ENCODE measurements at places on chromosomes 7 and 10.

GRCh38 chr10:32957341-32958084 lies 517 bp downstream of the ITGB1 start:
- DNase-seq: no peak

DNA sequence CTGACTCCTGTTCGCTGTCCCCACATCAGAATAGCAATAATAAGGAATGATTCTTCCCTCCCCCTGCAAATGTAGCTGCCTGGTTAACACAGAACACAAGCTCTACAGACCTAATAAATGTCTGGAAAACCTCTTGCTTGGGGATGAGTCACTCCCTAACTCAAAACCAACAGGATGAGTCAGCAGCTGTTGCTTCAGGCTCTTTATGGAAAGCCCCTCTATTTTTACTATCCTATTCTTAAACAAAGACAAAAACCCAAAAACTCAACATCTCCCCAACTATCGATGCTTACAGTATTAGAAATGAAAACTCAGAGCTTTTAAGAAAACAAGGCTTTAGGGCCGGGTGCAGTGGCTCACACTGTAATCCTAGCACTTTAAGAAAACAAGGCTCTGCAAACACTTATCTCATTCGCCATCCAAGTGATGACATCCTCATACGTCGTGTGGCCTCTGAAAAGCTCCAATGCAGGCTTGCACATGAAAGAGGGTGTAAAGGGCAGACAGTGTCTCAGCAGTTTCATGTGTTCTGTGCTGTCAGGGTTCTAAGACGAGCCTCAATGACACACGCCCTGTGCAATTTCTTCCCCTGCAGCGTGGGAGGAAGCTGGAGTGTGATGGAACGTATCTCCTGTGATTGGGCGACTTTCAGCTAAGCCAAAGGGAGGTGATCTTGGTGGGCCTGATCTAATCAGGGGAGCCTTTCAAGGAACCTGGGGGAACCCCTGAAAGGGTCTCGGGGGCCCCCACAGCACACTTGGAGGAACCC lies 70.1 kb downstream of the AMZ1 start:
- peak; percentile 80 for DNase-seq

DNA sequence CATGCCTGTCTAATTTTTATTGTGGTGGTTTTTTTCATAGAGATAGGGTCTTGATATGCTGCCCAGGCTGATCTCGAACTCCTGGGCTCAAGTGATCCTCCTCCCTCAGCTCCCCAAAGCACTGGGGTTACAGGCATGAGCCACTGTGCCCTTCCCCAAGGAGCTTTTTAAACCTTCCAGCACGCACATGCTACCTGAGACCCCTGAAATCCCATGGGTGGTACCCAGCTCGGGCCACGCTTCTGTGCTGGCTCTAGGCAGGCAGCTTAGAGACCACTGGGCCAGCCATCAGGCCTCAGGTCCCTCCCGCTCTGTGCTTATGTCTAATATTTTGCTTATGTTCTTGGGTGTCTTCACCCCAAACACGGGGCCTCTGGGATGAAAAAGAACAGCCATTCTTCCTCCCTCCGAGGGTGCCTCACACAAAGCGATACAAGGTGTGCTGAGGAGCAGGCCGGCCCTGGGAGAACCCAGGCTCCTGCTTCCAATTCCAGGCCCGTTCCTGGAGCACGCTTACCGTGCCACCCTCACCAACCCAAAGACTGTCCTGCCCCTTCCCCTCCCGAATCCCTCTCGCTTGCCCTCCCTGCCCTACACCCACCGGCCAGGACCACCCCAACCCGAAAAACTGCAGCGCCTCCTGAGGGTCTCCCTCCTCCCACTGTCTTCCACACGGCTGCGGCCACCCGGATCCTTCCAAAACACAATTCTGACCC lies 10.9 kb downstream of the SPOCK2 start:
- DNase-seq: no peak

- no peak for DNase-seq
Observed at GRCh38 chr10:100882671-100883311, 30.0 kb upstream of the SLF2 start.

DNA sequence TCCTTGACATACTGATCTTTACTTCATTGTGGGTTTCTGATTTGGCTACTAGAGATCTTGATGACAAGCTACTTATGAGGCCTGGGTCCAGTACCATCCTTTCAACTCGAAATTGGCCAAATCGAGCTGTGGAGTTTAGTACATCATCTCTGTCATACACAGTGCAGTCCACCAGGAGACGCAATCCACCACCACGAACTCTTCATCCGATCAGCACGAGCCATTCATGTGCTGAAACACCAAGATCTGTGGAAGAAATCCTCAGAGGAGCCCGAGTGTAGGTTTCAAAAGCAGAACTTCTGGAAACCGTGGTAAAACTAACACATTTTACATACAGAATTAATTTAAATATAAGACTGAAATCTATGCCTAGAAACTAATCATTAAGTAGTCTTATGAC lies 14.2 kb downstream of the DNAJC9 start:
- DNase-seq: no peak

DNA sequence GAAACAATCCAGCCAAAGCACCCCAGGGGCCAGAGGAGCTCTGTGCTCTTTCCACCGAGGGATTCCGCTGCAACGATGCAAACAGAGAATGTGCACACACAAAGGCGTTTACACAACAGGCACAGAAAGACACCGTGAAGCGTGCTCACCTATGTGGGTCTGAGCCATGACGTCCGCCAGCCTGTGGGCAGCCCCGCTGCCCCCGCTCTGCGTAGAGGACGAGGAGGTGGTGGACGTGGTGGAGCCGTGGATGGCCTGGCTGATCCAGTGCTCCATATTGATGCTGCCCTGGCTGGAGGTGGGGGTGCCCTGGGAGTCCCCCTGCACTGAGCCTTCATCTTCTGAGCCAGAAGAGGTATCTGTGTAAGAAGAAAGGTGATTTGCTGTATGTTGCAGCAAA lies 266.8 kb downstream of the DIP2C start:
- no peak for DNase-seq

DNA sequence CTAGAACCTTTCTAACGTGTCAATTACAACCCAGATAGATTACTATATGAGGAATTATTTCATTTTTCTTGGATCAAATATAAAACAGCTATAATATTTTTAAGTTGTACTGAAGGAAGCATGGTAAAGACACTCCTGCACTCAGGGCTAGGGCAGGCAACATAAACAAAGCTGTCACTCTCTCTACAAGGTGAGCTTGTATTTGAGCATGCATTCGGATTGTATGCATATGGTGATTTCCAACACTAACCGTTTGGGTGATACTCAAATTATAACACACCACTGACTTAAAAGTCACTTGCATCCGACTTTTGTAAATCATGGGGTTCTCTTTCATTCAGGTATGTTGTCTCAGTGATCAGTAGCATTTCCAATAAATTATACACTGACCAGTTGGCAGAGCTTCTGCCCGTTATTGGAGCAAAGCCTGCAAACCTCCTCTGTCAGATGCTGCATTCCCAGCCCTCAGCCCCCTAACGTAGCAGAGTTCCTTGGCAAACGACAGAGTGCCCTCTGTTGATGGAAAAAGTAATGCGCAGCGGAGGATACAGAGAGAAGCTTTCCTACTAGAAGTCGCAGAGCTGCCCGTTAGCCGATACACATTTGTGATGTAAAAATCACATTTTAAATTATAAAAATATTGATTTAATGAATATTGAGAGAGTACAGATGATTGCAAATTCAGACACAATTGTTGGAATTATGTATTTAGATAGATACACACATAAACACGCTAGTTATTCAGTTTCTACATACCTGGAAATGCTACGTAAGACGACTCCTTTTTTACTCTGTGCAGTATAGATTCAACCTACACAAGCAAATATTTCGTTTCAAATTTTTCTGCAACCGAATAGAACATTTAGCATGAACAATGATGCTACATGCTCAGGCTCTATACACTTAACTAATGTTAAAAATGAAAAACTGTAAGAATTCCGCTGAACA lies 173.9 kb upstream of the SP4 start:
- no peak for DNase-seq

DNA sequence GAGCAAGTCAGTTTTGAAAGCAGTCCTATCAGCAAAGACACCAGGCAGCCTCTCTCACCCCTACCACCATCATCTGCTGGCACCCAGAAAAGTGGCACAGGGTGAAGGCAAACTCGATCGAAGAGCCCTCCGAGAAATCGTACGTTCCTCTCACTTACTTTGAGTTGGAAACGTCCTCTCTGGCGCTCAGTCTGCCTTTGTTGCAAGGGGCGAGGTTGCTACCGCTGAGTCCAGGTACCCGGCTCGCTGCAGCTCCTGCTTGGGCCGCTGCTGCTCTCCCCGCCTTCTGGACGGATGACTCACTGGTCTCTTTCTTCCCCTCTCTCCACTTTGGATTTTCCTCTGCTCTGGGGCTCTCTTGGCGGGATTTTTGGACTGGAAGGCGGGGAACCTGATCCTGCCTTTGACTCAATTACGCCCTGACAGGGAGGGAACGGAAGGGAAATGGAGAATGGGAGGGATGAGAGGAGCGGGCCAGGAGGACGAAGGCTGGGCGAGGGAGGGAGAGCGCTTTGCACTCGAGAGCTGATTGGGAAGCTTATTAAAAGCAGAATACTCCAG lies at the start of gene PTN:
PTN (minus strand) TSS at position 453 of the 561 bp plus-strand sequence. CDS start 88,760 bp downstream, outside the sequence.
- DNase-seq: no peak

Measured in glomerular endothelial cell (primary cell).